Esophagus muscularis mucosa (tissue), 4 donors: ENCODE measurements at places on chromosomes 5 and 9. TPM values are rescaled to one million over a fixed set of nuclear protein-coding genes. Genes with fewer than 3 reads are reported as not detected.

Gene SHOC1
- not detected for total RNA-seq

Gene IL5
- total RNA-seq = not detected

Gene CYSTM1
- 54.0 TPM for total RNA-seq

Gene GIN1
- total RNA-seq = 10.4 TPM

Gene OR2K2
- total RNA-seq = not detected

Gene SERF1A
- total RNA-seq = 16.2 TPM

Gene KLHL3
- 7.8 TPM for total RNA-seq

DNA sequence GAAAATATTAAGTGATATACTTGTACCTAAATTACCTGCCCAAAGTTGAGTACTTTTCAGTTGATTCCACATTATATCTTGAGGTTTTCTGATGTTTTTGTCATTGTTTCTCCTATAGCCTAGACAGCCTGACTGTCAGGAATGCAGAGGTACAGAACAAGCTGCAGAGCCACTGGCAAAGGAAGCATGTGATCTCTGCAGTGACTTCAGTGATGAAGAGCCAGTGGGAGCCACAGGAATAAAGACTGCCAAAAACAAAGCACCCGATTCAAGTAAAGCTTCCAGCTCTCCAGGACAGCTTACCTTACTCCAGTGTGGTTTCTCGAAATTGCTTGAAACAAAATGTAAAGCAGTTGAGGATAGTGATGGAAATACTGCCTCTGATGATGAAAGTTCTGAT is 96.3 kb downstream of the ERCC6L2 start:
- H3K36me3 ChIP-seq = peaks cover 24% of the 10 kb centered on the region
- no peaks in the 10 kb centered on the region for H3K27me3 ChIP-seq
- H3K4me1 ChIP-seq = peaks cover 11% of the 10 kb centered on the region
- no peak overlapping the region for H3K27ac ChIP-seq
- H3K4me3 ChIP-seq = no peak overlapping the region

DNA sequence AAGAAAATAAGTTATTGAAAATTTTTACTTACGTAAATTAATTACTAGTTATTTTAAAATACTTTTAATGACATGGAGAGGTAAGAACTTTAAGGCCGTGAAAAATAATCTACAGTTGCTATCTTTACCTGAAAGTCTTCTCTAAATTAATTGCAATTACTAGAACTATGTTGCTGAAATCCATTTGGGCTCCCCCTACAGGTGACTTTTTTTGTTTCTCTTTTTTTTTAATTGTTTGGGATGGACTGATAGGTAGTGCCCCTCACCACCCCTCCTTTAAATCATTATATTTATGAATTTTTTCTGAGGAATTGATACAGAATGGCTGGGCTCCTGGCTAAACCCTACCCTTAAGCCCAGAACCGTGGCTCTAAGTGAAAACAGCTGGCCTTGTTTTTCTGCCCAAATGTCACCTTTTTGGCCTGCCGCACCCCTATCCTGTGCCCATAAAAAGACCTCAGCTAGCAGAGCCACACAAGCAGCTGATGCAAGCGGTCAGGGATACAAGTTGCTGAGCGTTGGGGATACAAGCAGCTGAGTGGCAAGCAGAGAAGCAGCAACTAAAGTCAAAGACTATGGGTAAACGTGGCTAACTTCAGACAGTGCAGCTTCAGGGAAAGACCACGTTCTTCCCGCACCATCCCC is 315.2 kb upstream of the ACO1 start:
- H3K4me1 ChIP-seq = no peaks in the 10 kb centered on the region
- no peaks in the 10 kb centered on the region for H3K27me3 ChIP-seq
- no peak overlapping the region for H3K27ac ChIP-seq
- no peak for DNase-seq

GRCh38 chr5:67401172-67401571 is 204.6 kb upstream of the CD180 start:
- no peaks in the 10 kb centered on the region for H3K36me3 ChIP-seq
- no peaks in the 10 kb centered on the region for H3K4me1 ChIP-seq
- no peaks in the 10 kb centered on the region for H3K27me3 ChIP-seq
- H3K27ac ChIP-seq = no peak overlapping the region

DNA sequence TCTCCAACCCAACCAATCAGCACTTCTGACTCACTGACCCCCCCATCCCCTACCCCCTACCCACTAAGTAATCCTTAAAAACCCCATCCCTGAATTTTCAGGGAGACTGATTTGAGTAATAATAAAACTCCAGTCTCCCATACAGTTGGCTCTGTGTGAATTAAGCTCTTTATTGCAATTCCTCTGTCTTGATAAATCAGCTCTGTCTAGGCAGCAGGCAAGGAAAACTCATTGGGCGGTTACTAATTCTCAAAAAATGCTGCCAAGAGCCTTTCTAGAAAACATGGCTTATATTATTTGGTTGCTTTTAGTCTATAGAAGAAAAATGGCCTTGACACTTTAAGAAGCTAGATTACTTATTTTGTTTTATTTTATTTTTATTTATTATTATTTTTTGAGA is 131.7 kb downstream of the SUSD1 start:
- no peak overlapping the region for H3K27ac ChIP-seq
- H3K36me3 ChIP-seq = no peaks in the 10 kb centered on the region
- H3K4me1 ChIP-seq = peaks cover 11% of the 10 kb centered on the region
- no peak for DNase-seq
- H3K4me3 ChIP-seq = no peak overlapping the region

DNA sequence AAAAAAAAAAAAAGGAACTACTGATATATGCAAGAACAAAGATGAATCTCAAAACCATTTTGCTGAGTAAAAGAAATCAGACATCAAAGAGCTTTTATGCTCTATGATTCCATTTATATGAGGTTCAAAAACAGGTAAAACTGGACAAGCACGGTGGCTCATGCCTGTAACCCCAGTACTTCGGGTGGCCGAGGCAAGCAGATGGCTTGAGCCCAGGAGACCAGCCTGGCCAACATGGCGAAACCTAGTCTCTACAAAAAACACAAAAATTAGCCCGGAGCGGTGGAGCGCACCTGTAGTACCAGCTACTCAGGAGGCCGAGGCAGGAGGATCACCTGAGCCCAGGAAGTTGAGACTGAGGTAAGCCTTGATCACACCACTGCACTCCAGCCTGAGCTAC is 7.8 kb downstream of the PTBP3 start:
- H3K27ac ChIP-seq = no peak overlapping the region
- H3K4me3 ChIP-seq = no peak overlapping the region
- no peaks in the 10 kb centered on the region for H3K36me3 ChIP-seq
- peaks cover 18% of the 10 kb centered on the region for H3K4me1 ChIP-seq
- H3K27me3 ChIP-seq = no peaks in the 10 kb centered on the region

DNA sequence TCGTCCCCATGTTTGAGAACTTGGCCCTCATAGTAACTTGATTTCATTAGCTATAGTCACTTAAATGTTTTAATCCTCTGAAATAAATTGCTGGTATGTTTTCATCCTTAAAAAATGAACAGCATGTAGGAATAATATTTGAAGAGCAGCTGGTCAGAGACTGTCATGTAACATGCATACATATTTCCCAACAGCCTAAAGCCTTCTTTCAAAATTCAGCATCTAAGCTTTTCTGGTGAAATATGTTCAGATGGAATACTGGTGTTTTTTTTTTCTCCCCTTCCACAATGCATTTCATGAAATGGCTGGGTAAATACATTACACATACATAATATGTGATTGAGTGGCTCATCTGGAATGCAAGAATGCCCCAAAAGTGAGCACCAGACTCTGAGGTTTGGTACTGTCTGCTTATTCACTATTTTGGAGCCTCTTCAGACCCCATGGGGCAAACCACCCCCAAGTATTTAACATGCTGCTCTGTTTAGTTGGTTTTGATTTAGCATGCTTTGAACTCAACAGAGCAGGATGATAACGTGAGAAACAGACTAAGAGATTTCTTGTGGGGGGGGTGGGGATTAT is 94.0 kb downstream of the SMARCA2 start:
- H3K27me3 ChIP-seq = no peaks in the 10 kb centered on the region
- DNase-seq = no peak

- DNase-seq = no peak
- peak overlapping the region; percentile 69 for H3K27ac ChIP-seq
- H3K27me3 ChIP-seq = no peaks in the 10 kb centered on the region
- H3K4me1 ChIP-seq = peaks cover 85% of the 10 kb centered on the region
- H3K36me3 ChIP-seq = no peaks in the 10 kb centered on the region
Measured at GRCh38 chr9:95101326-95101725, 216.2 kb downstream of the FANCC start.

GRCh38 chr9:136618580-136619547 is 43.9 kb upstream of the EGFL7 start:
- no peak overlapping the region for H3K27ac ChIP-seq
- no peaks in the 10 kb centered on the region for H3K36me3 ChIP-seq
- H3K27me3 ChIP-seq = no peaks in the 10 kb centered on the region
- H3K4me1 ChIP-seq = peaks cover 30% of the 10 kb centered on the region

DNA sequence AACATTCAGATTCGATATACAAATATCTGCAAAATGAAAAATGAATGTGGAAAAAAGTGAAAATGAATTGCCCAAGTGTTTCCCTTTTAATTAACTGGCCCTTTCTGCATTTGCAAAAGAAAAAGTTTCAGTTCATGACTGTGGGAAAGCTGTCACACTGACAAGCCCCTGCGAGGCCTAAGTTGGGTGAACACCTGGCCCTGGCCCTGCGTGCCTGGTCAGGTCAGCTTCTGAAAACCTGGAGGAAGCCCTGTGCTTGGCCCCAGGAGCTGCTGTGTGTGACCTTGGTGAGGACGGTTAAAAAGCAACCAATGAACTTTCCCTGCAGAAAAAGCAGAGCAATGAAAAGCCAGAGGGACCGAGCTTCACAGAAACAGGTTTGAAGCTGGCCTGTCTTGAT is 41.0 kb upstream of the SHC3 start:
- no peaks in the 10 kb centered on the region for H3K27me3 ChIP-seq
- no peak overlapping the region for H3K4me3 ChIP-seq
- no peak overlapping the region for H3K27ac ChIP-seq
- DNase-seq = no peak
- H3K4me1 ChIP-seq = peaks cover 6% of the 10 kb centered on the region
- no peaks in the 10 kb centered on the region for H3K36me3 ChIP-seq

GRCh38 chr5:43193181-43193893 is 1.3 kb downstream of the NIM1K start:
- H3K36me3 ChIP-seq = no peaks in the 10 kb centered on the region
- peak overlapping the region; percentile 75 for H3K27ac ChIP-seq
- peak overlapping the region; percentile 63 for H3K4me3 ChIP-seq
- no peak for DNase-seq
- no peaks in the 10 kb centered on the region for H3K27me3 ChIP-seq

GRCh38 chr9:97480749-97481148 is 20.7 kb upstream of the TMOD1 start:
- no peaks in the 10 kb centered on the region for H3K27me3 ChIP-seq
- H3K4me3 ChIP-seq = no peak overlapping the region
- H3K27ac ChIP-seq = no peak overlapping the region

DNA sequence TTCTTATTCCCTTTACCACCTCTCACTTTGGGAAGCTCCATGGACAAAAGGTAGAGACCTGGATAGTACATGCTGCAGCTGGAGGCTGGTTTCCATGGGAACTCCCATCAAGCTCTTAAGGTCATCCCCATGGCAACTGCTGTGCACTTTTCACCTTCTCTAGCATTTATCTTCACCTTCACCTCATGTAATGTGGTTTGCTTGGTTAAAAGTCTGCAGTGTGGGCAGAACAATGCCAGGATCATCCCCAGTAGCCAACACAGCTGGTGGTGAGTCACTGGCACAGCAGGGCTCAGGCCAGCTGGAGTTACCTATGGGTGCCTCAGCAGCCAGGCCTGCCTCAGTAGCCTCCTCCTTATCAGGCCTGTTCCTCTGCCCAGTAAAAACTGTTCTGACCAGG is 210.5 kb downstream of the GRIA1 start:
- H3K27ac ChIP-seq = no peak overlapping the region
- DNase-seq = no peak
- H3K4me3 ChIP-seq = no peak overlapping the region
- H3K36me3 ChIP-seq = no peaks in the 10 kb centered on the region

DNA sequence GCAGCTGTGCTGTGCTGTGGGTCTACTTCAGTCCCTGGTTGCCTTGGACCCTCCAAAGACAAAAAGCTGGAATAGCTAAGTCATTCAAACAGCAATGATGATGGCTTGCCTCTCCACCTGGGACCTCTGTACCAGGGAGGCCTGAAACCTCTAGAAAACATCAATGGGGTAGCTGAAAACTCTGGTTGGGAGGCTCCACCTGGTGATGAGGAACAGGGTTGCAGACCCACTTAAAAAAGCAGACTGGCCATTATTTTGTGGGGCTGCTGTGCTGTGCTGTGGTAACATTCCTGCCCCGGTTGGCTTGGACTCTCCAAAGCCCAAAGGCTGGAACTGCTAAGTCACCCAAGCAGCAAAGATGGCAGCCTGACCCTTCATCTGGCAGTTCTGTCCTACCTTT is 839.3 kb upstream of the ARRDC3 start:
- H3K27me3 ChIP-seq = no peaks in the 10 kb centered on the region
- H3K36me3 ChIP-seq = no peaks in the 10 kb centered on the region
- H3K27ac ChIP-seq = no peak overlapping the region
- H3K4me3 ChIP-seq = no peak overlapping the region
- H3K4me1 ChIP-seq = no peaks in the 10 kb centered on the region

DNA sequence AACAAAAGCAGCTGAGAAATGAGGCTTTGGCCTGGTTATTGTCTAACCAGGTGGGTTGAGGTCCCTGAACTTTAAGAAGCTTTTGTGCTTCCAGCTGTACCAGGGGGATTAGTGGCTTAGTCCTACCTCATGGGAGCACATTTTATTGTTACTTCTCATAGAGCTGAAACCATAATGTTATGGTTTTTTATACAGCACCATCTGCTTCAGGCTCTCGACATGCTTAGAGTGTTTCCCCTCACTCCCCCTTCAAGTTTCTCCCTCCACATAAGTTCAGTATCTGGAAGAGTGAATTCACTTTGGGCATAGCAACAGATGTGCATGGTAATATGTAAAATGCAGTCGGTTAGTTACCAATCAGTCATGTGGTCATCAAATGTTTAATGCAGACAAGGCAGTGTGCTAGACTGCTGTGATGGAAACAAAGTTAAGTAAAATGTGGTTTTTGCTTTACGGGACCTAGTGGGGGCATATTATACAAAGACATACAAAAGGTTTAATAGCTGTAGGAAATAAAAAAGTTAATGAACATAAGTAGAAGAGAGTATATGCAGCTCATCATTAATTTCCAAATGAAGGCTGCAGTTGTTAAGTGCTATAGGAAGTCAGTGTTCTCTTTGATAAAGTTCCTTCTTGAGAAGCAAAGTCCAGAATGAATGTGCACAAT is 95.9 kb upstream of the SPRY4 start:
- no peak for DNase-seq
- H3K4me1 ChIP-seq = peaks cover 4% of the 10 kb centered on the region
- no peaks in the 10 kb centered on the region for H3K36me3 ChIP-seq
- H3K4me3 ChIP-seq = no peak overlapping the region
- no peaks in the 10 kb centered on the region for H3K27me3 ChIP-seq

GRCh38 chr5:102959055-102959454 is 160.9 kb downstream of the GIN1 start:
- no peak for DNase-seq
- H3K27me3 ChIP-seq = no peaks in the 10 kb centered on the region
- H3K4me1 ChIP-seq = peaks cover 25% of the 10 kb centered on the region
- no peaks in the 10 kb centered on the region for H3K36me3 ChIP-seq
- no peak overlapping the region for H3K4me3 ChIP-seq

- peaks cover 17% of the 10 kb centered on the region for H3K4me1 ChIP-seq
- no peak for DNase-seq
- H3K36me3 ChIP-seq = no peaks in the 10 kb centered on the region
- H3K27ac ChIP-seq = no peak overlapping the region
- no peaks in the 10 kb centered on the region for H3K27me3 ChIP-seq
Measured at GRCh38 chr5:158807946-158808345, 291.8 kb downstream of the EBF1 start.

- H3K4me1 ChIP-seq = no peaks in the 10 kb centered on the region
- no peak overlapping the region for H3K27ac ChIP-seq
- H3K27me3 ChIP-seq = no peaks in the 10 kb centered on the region
- H3K4me3 ChIP-seq = no peak overlapping the region
Measured at GRCh38 chr9:110939047-110939446, 99.2 kb downstream of the LPAR1 start.
